Lower lobe of right lung (tissue), 2 donors: ENCODE measurements at places on chromosomes 13 and 19. TPM values are rescaled to one million over a fixed set of nuclear protein-coding genes. Genes with fewer than 3 reads are reported as not detected.
A peak's percentile ranks its signal among the peaks of the same experiment; 100 is the strongest.

DNA sequence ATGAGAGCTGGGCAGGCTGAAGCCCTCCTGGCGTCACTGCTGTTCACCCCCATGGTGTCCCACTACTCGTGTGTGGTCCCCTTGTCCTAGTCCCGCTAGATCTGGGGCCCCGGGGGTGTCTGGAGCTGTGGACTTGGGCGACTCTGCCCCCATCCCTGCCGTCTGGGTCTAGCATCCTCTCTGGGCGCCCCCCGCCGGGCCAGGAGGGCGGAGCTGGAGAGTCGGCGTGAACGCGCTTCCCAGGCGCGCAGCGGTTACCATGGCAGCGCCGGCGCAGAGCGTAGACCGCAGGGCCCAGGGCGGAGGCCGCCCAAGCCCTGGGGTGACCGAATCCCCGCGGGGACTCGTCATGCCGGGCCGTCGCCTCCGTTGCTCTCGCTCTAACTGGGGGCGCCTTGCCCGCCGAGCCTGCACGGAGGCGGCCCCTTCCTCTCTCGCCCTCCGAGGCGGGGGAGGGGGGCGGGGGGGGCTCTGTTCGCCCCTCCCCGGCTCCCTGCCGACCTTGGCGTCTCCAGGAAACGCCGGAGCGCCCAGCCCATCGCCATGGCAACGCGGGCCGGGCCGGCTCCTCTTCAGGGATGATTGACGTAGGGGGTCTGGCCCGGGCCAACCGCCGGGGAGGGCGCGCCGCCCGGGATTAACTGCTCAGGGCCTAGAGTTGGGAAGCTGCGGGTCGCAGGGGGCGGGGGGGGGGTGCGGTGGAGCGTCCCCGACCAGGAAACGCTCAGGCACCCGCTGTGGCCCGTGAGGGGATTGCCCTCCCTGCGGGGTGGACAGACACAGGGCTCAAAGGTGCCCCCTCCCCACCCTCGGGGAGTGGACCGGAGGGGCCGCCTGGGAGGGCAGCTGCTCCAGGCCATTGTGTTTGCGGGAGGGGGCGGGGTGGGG is 8.9 kb downstream of the ISYNA1 start:
- H3K27me3 ChIP-seq, result no peaks in the 10 kb centered on the region
- H3K36me3 ChIP-seq, result peaks cover 6% of the 10 kb centered on the region
- H3K4me3 ChIP-seq, result peak overlapping the region; percentile 50
- peak overlapping the region; percentile 68 for H3K27ac ChIP-seq
- DNase-seq, result peak; percentile 86

DNA sequence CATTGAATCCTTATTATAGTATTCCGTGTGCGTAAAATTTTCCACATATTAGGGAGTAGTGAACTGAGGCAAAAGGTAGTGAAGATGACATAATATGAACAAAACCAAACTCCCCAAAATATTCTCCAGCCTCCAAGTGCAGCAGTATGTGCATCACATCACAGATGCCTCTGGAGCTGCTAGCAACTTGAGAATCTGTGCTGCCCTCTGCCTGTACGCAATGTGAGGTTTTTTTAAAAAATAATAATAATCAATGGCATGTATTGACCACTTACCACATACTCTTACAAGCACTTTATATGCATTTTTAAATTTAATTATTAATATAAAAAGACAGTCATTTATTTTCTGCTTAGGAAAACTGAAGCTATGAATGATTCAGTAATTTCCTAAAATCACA is 583.0 kb upstream of the SPRY2 start:
- H3K4me1 ChIP-seq, result no peaks in the 10 kb centered on the region
- H3K27ac ChIP-seq, result no peak overlapping the region
- H3K4me3 ChIP-seq, result no peak overlapping the region
- no peaks in the 10 kb centered on the region for H3K27me3 ChIP-seq
- DNase-seq, result no peak

GRCh38 chr19:35222373-35223015 is 6.0 kb downstream of the FAM187B start:
- DNase-seq, result no peak
- peaks cover 25% of the 10 kb centered on the region for H3K4me1 ChIP-seq
- no peaks in the 10 kb centered on the region for H3K36me3 ChIP-seq
- no peak overlapping the region for H3K27ac ChIP-seq

DNA sequence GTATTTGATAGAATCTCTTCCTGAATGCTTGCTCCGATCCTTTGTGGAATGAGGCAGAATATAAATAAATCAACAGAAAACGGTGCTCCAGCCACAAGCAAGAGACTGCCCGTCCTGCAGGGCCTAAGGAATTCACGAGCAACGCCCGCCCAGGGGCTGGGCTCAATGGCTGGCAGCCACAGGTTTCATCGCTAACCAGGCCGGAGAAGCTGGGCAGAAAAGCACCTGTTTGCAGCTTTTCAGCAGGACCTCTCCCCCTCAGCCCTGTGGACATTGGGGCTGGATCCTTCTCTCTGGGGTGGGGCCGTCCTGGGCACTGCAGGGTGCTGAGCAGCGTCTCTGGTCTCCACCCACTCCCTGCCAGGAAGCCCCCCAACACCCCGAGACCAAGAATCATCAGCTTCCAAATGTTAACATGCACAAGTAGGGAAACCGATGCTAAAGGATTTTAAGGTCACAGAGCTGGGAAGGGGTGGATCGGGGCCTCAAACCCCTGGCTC is 102.5 kb downstream of the GADD45B start:
- no peaks in the 10 kb centered on the region for H3K27me3 ChIP-seq
- peak overlapping the region; percentile 57 for H3K4me3 ChIP-seq
- no peak for DNase-seq

- H3K27me3 ChIP-seq, result no peaks in the 10 kb centered on the region
- H3K4me3 ChIP-seq, result no peak overlapping the region
- H3K36me3 ChIP-seq, result no peaks in the 10 kb centered on the region
- DNase-seq, result no peak
- no peaks in the 10 kb centered on the region for H3K4me1 ChIP-seq
- no peak overlapping the region for H3K27ac ChIP-seq
Measured at GRCh38 chr13:52707375-52707774, 32.2 kb downstream of the CNMD start.

- no peaks in the 10 kb centered on the region for H3K4me1 ChIP-seq
- no peak overlapping the region for H3K4me3 ChIP-seq
- no peak overlapping the region for H3K27ac ChIP-seq
- no peak for DNase-seq
- H3K27me3 ChIP-seq, result no peaks in the 10 kb centered on the region
Measured at GRCh38 chr13:37070956-37071355, 11.5 kb upstream of the SUPT20H start.

GRCh38 chr13:84130495-84131114 is 248.3 kb upstream of the SLITRK1 start:
- no peaks in the 10 kb centered on the region for H3K27me3 ChIP-seq
- DNase-seq, result no peak
- no peak overlapping the region for H3K27ac ChIP-seq
- no peak overlapping the region for H3K4me3 ChIP-seq
- no peaks in the 10 kb centered on the region for H3K36me3 ChIP-seq

GRCh38 chr13:35530147-35530546 is 53.7 kb upstream of the MAB21L1 start:
- H3K4me3 ChIP-seq, result no peak overlapping the region
- no peaks in the 10 kb centered on the region for H3K27me3 ChIP-seq
- DNase-seq, result no peak
- H3K4me1 ChIP-seq, result no peaks in the 10 kb centered on the region
- no peak overlapping the region for H3K27ac ChIP-seq
- no peaks in the 10 kb centered on the region for H3K36me3 ChIP-seq

DNA sequence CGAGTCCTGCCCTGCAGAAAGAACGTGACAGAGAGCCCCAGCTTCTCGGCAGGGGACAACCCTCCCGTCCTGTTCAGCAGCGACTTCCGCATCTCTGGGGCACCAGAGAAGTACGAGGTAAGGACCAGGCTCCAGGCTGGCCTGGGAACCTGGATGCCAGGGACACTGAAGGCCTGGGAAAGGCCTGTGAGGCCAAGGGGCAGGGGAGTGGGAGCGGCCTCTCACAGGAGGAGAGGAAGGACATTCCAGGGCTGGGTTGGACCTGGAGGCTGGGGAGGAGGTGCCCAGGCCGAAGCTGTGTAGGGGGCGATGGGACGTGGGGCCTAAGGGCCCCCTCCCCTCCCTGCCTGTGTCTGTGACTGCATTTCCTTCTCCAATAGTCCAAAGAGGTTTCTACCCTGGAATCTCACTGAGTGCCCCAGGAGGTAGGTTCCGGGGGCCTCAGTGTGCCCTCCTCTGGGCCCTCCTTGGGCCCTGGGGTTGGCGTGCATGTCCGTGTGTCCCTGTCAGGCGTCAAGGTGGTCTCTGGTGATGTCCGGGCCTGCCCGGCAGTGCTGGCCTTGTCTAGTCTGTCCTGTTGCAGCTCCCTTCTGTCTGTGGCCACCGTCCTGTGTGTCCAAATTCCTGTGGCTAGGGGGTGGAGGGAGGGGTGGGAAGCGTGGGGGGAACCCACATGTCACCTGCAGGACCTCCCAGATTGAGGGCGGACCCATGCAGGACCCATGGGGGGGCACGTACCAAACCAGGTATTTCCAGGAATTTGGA is 16.9 kb upstream of the CD22 start:
- H3K36me3 ChIP-seq, result no peaks in the 10 kb centered on the region
- H3K4me1 ChIP-seq, result peaks cover 2% of the 10 kb centered on the region
- no peak for DNase-seq

The KLHL26 gene
- 14.5 TPM for total RNA-seq

The CILP2 gene
- 0.12 TPM for total RNA-seq

The C1QTNF9B gene
- not detected for total RNA-seq

The VSIG10L gene
- 3.2 TPM for total RNA-seq

The OSCAR gene
- 77.8 TPM for total RNA-seq

The IZUMO4 gene
- 7.4 TPM for total RNA-seq
